Inflammatory macrophage treated with lipopolysaccharide for 1 hour (primary cell): ENCODE measurements at places on chromosomes 3 and 15.

DNA sequence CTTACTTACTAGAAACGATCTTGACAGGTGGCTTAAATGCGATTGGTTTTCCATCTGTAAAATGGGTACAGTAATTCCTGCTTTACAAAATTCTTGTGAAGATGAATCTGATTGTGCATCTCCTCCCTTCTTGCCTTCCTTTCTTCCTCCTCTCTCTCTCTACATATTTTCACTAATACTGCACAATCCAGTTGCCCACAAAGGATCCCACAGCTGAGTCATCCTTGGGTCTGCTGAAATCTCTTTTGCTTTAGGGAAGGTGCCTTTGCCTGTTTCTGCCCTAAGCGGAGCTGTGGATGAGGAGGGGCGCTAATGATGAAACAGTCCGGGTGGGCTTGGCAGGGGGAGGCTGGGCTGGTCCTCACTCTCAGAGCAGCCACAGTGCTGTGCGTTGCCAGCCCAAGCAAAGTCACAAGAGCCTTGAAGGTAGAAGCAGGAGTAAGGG is 46.1 kb downstream of the AMOTL2 start:
- no peak for DNase-seq

GRCh38 chr15:48330105-48330785 is 984 bp upstream of the DUT start:
- DNase-seq, result no peak

DNA sequence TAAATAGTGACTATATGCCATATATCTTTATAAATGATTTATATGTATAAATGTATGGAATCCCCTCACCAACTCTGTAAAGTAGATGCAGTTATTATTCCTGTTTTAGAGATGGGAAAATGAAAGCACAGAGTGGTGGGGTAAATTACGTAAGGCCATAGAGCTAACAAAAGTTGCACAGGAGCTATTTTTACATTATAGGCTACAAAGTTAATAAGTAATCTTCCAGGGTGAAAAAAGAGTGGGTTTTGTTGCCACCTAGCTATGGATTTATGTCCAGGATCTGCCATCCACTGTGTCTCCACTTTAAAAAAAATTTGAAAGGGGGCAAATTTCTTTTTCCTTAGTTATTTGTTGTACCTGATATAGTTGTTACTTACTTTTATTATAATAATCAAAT is 235.7 kb downstream of the MCTP2 start:
- DNase-seq, result no peak

DNA sequence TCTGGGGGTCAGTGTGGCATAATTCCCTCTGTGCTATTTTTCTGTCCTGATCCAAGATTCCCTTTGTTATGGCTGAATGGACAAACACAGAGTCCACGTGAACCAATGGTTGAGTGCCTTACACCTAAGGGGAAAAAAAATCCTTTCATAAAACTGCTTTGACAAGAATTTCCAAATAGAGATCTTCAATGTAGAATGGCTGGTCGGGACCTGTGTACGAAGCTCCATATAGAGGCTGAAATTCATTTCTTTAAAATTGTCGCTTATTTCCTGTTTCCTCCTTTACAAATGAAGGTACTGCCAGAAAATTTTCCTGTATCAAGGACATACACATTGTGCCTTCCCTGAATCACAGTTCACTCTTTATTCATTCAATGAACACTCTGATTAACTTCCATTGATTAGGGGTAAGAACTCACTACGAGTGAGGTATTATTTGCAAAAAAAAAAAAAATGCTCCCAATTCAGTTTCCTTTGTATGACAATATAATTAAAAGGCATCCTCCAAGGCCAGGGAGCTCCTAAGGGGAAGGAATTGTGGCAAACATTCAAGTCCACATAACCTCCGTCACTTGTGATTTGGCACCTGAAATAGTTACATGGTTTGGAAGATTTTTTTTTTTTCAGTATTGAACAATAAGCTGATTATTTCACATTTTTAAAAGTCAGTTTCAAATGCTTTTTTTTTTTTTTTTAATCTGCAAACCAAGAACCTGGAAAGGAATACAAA is 293.8 kb downstream of the MEX3B start:
- DNase-seq, result no peak

- DNase-seq, result no peak
Measured at GRCh38 chr15:99410477-99410876, 155.3 kb upstream of the MEF2A start.

- DNase-seq, result no peak
Measured at GRCh38 chr3:27311400-27311799, 57.8 kb downstream of the NEK10 start.

- DNase-seq, result no peak
Measured at GRCh38 chr3:58151637-58152036, 59.1 kb downstream of the DNASE1L3 start.

- no peak for DNase-seq
Measured at GRCh38 chr3:182683858-182684257, 109.4 kb upstream of the ATP11B start.

DNA sequence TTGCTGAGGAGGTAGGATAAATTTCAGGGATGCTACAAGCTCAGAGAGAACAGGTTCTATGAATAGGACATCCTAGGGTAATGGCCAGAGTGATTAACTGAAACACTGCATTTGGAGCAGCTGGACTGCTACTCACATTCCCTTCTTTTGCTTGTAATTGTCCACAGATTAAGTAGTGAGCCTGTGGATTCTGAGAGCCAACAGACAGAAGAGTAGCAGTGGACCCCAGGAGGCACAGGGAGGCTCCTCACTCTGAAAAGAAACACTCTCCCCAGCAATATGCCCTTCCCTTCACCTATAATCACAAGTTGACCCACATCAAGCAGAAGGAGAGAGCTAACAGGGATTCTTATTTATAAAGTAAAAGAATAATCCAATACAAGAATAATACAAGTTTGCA is 10.6 kb upstream of the RFX7 start:
- no peak for DNase-seq

DNA sequence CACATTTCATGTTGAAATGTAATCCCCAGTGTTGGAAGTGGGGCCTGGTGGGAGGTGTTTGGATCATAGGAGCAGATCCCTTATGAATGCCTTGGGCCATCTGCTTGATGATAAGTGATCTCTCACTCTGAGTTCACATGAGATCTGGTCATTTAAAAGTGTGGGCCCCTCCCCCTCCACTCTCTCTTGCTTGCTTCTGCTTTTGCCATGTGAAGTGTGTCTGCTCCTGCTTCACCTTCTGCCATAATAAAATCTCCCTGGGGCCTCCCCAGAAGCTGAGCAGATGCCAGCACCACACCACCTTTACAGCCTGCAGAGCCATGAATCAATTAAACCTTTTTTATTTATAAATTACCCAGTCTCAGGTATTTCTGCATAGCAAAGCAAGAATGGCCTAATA is 14.2 kb upstream of the CD200R1L start:
- DNase-seq, result peak; percentile 68

DNA sequence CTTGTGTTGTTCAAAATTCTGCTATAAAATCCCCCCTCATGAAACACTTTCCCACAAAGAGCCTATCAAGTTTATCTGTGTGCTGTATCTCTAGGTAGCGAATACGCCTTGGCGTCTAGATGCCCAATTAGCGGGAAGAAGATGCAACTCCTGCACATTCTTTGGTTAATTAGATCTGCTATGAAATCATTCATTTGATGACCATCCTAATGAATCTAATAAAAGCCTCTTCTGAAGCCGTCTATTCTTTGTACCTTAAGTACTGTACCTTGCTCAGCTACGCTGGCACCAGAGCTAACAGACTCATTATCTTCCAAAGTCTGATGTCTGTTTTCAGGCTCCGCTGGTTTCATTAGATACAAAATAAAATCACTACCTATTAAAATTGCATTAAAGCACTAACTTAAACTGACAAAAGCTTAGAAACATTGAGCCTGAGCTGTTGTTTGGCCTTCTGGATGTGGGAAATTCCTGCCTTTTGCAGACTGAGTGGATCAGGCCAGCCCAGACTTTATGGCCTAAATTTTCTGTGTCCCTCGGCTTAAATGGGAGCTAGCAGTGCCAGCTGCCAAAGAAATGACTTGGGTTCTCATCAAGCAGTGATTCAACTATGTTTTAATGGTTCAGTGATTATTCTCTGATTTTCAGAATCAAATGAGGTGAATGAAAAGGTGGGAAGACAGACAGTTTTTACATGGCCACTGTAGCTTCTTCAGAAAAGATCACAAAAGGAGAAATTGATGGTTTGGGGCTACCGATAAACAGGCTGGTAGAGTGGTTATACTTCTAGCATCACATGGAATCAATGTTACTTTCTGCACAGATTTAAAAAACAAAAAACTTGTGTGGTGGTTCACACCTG is 28.4 kb upstream of the CHST2 start:
- DNase-seq, result no peak

DNA sequence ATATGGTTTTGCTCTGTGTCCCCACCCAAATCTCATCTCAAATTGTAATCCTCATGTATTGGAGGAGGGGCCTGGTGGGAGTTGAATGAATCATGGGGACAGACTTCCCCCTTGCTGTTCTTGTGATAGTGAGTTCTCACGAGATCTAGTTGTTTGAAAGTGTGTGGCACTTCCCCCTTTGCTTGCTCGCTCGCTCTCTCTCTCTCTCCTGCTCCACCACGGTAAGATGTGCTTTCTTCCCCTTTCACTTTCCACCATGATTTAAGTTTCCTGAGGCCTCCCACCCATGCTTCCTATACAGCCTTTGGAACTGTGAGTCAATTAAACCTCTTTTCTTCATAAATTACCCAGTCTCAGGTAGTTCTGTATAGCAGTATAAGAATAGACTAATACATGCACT is 60.7 kb downstream of the GSK3B start:
- DNase-seq, result peak; percentile 46

- no peak for DNase-seq
Measured at GRCh38 chr3:167691366-167691765, 37.6 kb upstream of the WDR49 start.

DNA sequence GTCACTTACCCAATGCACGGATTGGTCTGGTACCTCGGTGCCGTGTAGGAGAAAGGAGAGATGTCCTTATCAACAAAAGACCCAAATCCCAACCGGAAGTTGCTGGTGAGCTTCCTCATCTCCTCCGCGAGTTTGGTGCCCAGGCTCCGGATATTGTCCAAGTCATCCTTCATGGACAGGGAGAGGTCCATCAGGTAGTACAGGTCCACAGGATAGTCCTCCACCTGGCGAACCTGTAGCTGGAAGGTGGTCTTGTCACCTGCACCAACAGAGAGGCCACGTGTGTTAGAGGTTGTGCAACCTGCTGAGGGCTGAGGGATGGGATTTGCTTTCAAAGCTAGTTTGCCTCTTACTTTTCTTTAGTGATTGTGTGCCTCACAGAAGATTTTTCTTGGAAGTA is 38.9 kb downstream of the ITGB5 start:
- no peak for DNase-seq

DNA sequence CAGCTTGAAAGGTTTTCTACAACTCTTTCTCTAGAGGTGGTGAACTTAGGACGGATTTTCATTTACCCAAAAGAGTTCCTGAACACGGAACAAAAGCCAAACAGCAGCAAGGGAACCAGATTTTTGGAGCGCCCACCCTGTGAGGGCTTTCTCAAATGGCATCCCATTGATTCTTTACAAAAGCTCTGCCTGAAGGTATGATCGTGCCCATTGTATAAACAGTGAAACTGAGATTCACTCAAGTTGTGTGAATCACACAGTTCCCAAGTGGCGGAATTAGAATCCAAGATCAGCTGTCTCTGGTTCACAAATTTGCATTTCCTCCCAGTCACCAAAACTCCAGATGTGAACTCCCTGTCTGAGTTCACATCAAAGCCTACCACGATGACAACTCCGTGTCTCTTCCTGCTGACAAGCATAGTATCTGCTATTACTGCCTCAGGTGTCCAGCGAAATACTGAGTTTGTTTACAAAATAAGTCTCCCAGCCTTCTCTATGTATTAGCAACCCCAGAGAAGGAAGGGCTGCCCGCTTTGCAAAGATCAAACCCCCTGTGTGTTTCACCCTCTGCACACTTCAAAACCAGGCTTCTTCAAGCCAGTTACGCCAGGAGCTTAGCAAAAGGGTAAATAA is 235.9 kb upstream of the ST8SIA2 start:
- DNase-seq, result no peak

DNA sequence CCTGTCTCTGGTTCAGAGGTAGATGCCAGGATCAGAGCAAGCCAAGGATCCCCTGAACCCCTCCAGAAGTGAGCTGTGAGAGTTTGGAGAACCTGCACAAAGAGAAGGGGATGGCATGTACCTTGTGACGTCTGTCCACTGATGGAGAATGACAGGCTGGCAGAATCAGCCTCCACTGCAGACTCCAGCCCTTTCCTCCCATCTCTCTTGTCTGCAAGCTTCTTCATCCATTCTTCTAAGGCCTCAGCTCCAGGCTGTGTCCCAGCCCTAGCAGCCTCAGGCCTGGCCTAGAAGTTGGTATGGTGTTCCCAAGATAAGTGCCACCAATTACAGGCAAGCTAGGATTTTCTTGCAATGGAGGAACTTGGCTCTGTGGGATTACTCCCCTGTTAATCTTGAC is 8.6 kb downstream of the GALNT15 start:
- DNase-seq, result no peak

DNA sequence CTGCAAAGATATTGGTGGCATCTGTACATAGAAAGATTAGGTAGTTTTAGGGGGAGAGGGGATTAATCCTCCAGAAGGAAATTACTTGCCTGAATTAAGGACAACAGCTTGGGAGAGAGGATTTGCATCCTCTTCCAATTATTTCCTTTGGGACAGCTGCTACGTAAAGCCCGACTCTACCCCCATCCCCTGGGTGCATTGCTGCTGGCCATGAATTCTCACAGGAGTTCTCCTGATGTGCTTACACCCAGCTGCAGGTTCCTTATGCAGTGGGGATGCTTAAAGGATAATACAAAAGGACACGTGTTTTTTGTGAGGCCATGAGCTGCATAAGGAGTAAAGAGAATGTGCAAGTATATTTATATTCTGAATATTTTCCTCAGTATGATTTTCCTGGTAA is 132.3 kb downstream of the VPS8 start:
- no peak for DNase-seq

- no peak for DNase-seq
Measured at GRCh38 chr15:47517737-47518136, 199.6 kb upstream of the SEMA6D start.

- no peak for DNase-seq
Measured at GRCh38 chr3:129068291-129068886, 7.8 kb downstream of the GP9 start.

DNA sequence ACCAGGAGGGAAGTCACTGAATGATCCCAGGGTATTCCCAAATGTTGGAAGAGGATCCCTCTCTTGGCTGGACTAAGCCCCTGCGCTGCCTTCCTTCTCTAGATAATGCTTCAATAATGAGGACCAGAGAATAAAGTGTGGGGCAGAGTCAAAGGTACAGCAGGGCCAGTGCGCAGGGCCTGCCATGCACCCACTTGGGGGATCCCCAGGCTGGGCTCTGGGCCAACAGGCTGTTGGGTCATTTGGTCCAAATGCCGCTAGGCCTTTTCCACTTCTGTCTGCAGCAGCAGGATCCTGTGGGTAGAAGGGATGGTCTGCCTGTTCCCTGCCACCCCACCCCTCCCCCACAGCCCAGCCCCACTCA is 5.7 kb upstream of the CLK3 start:
- DNase-seq, result peak; percentile 31

DNA sequence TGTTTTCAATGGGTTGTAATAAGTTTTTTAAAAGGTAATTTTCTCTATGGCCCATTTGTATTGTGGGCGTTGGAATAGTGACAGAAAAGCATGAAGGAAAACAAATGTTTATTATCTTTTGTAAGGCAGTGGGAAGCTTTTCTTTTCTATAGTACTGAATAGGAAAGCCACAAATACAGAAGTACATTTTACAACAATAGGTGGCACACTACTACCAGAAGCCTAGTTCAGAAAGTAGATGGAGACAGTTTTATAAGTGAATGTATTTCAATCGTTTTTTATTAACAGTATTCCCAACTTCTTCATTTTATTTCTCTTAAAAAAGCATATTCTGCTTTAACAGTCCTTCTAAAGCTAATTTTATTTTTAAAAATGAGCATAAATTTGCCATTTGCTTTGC is 296.7 kb downstream of the PTPRG start:
- no peak for DNase-seq
